ENCODE measurements at places on chromosomes 4 and X. TPM values are rescaled to one million over a fixed set of nuclear protein-coding genes. Genes with fewer than 3 reads are reported as not detected.

DNA sequence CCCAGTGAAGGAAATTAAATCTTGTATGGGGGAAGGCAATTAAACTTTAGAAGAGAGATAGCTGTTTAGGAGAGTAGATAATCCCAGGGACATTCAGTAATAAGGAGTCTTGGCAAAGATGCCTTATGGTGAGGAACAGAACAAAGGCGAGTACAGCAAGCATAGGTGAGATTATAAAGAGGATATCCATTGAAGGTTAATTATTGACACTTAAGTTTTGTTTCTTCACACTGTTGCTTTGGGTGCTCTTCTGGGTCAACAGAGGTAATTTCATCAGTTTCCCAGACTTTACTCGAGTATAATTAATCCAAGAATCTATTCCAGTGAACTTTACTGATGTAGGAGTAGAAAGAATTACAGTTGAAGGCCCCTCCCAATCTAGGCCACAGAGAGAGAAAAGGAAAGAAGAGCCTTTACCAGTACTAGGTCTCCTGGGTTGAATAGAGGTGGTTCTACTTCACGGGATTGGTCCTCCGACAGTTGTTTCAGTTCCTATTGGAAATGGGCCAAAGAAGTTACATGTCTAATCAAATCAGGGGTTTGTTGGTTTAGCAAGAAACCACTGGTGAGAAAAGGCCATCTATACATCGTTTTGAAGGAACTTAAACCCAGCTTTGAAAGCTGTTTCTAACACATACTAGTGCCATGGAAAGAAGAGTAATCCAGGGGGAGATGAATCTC, 27.2 kb downstream of the EPGN start:
- H3K27me3 ChIP-seq: peaks cover 1% of the 10 kb centered on the region
- DNase-seq: no peak
- H3K4me3 ChIP-seq: no peak overlapping the region

GRCh38 chr4:14419516-14419915, 582.8 kb upstream of the CPEB2 start:
- H3K27ac ChIP-seq: no peak overlapping the region
- H3K27me3 ChIP-seq: no peaks in the 10 kb centered on the region
- H3K4me3 ChIP-seq: no peak overlapping the region
- DNase-seq: no peak
- H3K4me1 ChIP-seq: no peaks in the 10 kb centered on the region

The KLF8 gene
- total RNA-seq: 5.4 TPM

GRCh38 chr4:150337734-150338133, 244.2 kb upstream of the MAB21L2 start:
- no peak overlapping the region for H3K4me3 ChIP-seq
- H3K4me1 ChIP-seq: no peaks in the 10 kb centered on the region
- H3K27me3 ChIP-seq: no peaks in the 10 kb centered on the region
- H3K36me3 ChIP-seq: peaks cover 9% of the 10 kb centered on the region
- no peak for DNase-seq

The TMEM144 gene
- 0.32 TPM for total RNA-seq

The DGKQ gene
- 9.3 TPM for total RNA-seq

GRCh38 chr4:90845777-90846176, 718.6 kb downstream of the CCSER1 start:
- no peaks in the 10 kb centered on the region for H3K4me1 ChIP-seq
- H3K36me3 ChIP-seq: no peaks in the 10 kb centered on the region
- no peak overlapping the region for H3K4me3 ChIP-seq
- no peak for DNase-seq

The STOX2 gene
- not detected for total RNA-seq

- no peak overlapping the region for H3K4me3 ChIP-seq
- H3K4me1 ChIP-seq: no peaks in the 10 kb centered on the region
- H3K36me3 ChIP-seq: no peaks in the 10 kb centered on the region
- H3K27ac ChIP-seq: no peak overlapping the region
- no peak for DNase-seq
Measured at GRCh38 chrX:115058276-115058675, 40.9 kb upstream of the IL13RA2 start.

The VSIG1 gene
- total RNA-seq: 2.1 TPM

DNA sequence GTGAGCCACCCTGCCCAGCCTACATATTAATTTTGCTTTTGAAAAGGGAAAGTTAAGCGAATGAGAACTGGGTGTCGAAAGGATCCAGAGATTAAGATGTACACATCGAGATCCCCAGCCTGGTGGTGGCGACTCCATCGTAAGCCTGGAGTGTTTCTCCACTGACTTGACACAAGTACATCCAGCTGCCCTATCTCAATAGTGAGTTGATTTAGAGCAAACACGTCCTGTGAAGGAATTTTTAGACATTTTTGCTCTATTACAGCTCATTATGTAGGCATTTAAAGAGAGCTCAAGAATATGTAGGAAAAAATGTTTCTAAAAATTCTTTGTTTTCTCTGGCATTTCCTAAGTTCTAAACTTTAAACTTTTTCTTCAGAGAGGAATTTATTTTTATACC, 11.7 kb upstream of the CLDN34 start:
- H3K4me3 ChIP-seq: no peak overlapping the region
- no peaks in the 10 kb centered on the region for H3K4me1 ChIP-seq
- DNase-seq: no peak
- peaks cover 9% of the 10 kb centered on the region for H3K27me3 ChIP-seq
- H3K36me3 ChIP-seq: no peaks in the 10 kb centered on the region

- no peaks in the 10 kb centered on the region for H3K4me1 ChIP-seq
- H3K36me3 ChIP-seq: no peaks in the 10 kb centered on the region
- no peak for DNase-seq
- no peak overlapping the region for H3K27ac ChIP-seq
Measured at GRCh38 chr4:176981074-176981473, 188.4 kb upstream of the VEGFC start.

The CXCL5 gene
- not detected for total RNA-seq

- H3K4me3 ChIP-seq: no peak overlapping the region
- no peak for DNase-seq
- H3K4me1 ChIP-seq: no peaks in the 10 kb centered on the region
- H3K27me3 ChIP-seq: no peaks in the 10 kb centered on the region
- no peak overlapping the region for H3K27ac ChIP-seq
Measured at GRCh38 chr4:44320833-44321232, 127.8 kb downstream of the KCTD8 start.

The PNMA6A gene
- 0.30 TPM for total RNA-seq

- H3K36me3 ChIP-seq: no peaks in the 10 kb centered on the region
- no peak overlapping the region for H3K4me3 ChIP-seq
- no peaks in the 10 kb centered on the region for H3K4me1 ChIP-seq
Measured at GRCh38 chr4:141898346-141898745, 262.0 kb downstream of the IL15 start.

The C4orf51 gene
- not detected for total RNA-seq

The ITM2A gene
- total RNA-seq: 89.0 TPM

DNA sequence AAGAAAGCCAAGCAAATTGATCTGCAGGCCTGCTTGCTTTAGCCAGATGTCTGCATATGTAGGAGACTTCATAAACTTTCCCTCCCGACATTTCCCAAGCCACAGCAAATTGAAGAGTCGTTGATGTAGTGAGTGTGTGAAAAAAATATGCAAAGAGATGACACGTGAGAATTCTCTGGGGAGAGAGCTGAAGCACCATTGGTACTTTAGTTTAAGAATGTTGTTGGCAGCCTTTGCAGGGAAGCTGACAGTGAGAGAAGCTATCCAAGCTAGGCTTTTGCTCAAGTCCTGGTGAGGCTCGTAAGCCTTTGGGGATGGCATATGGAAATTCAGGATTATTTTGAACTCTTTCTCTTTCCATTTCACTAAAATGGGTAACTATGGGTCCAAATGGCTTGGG, 87.5 kb downstream of the GLRA2 start:
- H3K27ac ChIP-seq: no peak overlapping the region
- DNase-seq: no peak
- H3K4me3 ChIP-seq: no peak overlapping the region
- H3K4me1 ChIP-seq: no peaks in the 10 kb centered on the region
- no peaks in the 10 kb centered on the region for H3K36me3 ChIP-seq

DNA sequence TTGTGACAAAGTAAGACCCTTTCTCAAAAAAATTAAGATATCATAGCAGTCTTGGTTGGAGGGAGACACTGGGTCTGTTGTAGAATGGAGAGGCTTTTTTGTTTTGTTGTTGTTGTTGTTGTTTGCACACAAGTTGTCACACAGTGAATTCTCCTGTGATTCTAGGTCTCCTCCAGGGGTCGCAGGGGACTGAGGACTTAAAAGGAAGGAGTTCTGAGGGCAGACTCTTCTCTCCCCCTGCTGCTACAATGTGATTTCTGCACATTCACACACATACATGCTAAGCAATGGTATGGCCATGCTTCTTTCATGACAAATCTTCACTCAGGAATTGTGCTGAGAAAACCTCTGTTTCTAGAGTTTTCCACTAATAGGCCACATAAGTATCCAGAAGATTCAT, 71.1 kb downstream of the ZNF732 start:
- H3K4me1 ChIP-seq: peaks cover 2% of the 10 kb centered on the region
- H3K27ac ChIP-seq: no peak overlapping the region
- H3K4me3 ChIP-seq: no peak overlapping the region
- H3K36me3 ChIP-seq: peaks cover 6% of the 10 kb centered on the region

DNA sequence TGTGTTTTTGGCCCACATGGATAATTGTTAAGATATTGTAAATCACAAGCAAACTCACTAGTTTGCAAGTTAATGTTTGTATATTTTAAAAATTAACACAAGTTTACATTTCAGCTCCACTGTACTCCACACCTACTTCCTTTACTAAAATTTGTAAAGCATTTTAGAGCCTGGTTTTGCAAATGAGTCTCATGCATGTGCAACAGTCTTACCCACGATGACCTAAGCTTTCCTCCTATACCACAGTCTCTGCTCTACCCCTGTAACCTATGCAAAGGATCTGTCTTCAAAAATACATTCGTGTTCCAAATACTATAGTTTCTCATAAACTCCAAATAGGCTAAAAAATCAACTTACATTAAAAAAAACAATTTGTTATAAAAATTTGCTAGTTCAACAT, 10.2 kb downstream of the BDH2 start:
- H3K36me3 ChIP-seq: peaks cover 13% of the 10 kb centered on the region
- DNase-seq: no peak
- no peak overlapping the region for H3K27ac ChIP-seq
- H3K27me3 ChIP-seq: no peaks in the 10 kb centered on the region
- no peak overlapping the region for H3K4me3 ChIP-seq
- peaks cover 16% of the 10 kb centered on the region for H3K4me1 ChIP-seq

DNA sequence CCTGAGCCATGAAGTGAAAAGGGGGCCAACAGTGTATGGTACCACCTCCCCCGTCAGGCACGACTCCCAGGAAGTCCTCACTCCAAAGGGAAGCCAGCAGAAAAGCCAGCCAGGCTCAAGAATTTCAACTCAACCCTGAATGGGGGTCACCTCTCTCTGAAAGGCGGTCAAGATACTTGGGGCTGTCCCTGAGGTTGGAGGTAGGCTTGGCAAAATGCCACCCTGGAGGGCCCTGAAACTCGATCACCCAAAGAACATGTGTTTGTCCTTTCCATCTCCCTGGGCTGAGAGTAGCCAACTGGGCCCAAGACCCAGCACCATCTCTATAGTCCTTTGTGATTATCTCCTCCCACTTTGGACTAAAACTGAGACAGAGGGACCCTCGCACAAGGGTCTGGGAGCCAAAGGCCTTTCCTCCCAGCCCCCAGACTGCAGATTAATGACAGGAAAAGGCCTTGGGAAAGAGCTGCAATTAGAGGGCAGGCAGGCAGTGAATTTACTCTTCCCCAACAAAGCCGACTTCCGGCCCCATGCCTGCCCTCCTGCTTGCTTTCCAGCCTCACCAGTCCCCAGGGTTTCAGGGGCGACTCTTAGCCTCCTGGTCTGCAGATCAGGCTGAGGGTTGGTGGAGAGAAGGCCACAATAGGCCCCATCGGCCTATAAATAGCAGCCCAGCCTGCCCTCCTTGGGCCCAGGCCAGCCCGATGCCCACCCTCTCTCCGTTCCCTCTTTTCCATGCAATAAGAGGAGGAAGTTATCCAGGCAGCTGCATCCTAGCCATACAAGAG, 5.6 kb downstream of the SASH3 start:
- H3K4me1 ChIP-seq: peaks cover 43% of the 10 kb centered on the region
- no peak for DNase-seq
- H3K4me3 ChIP-seq: peak overlapping the region; percentile 49
- H3K27me3 ChIP-seq: no peaks in the 10 kb centered on the region
- H3K36me3 ChIP-seq: peaks cover 72% of the 10 kb centered on the region

The UGT8 gene
- total RNA-seq: 0.18 TPM

GRCh38 chr4:152176627-152177214, 359.2 kb downstream of the FBXW7 start:
- H3K36me3 ChIP-seq: no peaks in the 10 kb centered on the region
- peaks cover 8% of the 10 kb centered on the region for H3K4me1 ChIP-seq
- DNase-seq: no peak
- no peak overlapping the region for H3K4me3 ChIP-seq
- no peak overlapping the region for H3K27ac ChIP-seq

DNA sequence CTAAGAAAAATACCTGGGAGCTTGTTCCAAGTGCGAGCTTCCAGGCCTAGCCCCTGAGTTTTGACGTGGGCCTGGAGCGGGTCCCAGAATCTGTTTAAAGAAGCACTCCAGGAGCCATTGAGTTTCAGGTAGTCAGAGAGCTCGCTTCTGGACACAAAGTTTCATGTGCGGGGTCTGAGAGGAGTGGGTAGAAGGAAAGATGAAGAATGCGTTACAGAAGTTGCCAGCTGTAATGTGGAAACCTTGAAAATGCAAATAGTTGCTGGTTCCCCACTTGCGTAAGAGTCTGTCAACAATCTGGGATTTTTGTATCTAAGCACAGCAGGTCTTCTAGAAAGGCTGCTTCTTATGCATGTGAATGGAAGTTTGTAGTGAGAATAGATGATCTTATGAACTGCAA, 77.5 kb upstream of the CLCN4 start:
- peaks cover 10% of the 10 kb centered on the region for H3K36me3 ChIP-seq
- DNase-seq: no peak
- H3K4me1 ChIP-seq: peaks cover 13% of the 10 kb centered on the region
- no peaks in the 10 kb centered on the region for H3K27me3 ChIP-seq
- H3K4me3 ChIP-seq: no peak overlapping the region
- H3K27ac ChIP-seq: no peak overlapping the region

- no peak for DNase-seq
- no peak within 1 kb of the TSS for H3K4me3 ChIP-seq
- H3K27ac ChIP-seq: no peak within 1 kb of the TSS
Measured at GRCh38 chrX:66163849-66164411, at the start of gene HEPH. HEPH (plus strand) TSS chrX:66164247; CDS start chrX:66170571, 6,324 bp downstream.

The TTC29 gene
- not detected for total RNA-seq

- no peak overlapping the region for H3K4me3 ChIP-seq
- no peak overlapping the region for H3K27ac ChIP-seq
- H3K36me3 ChIP-seq: no peaks in the 10 kb centered on the region
- H3K4me1 ChIP-seq: no peaks in the 10 kb centered on the region
- no peaks in the 10 kb centered on the region for H3K27me3 ChIP-seq
Measured at GRCh38 chr4:38266616-38267015, 306.4 kb downstream of the PTTG2 start.
